ENCODE measurements at places on chromosomes 3 and 15.
A peak's percentile ranks its signal among the peaks of the same experiment; 100 is the strongest.

GRCh38 chr3:123523023-123523412 is 61.8 kb downstream of the HACD2 start:
- DNase-seq = no peak

GRCh38 chr3:69354948-69355347 is 30.9 kb downstream of the FRMD4B start:
- no peak for DNase-seq

GRCh38 chr3:4551794-4552442 is 58.8 kb downstream of the ITPR1 start:
- no peak for DNase-seq

DNA sequence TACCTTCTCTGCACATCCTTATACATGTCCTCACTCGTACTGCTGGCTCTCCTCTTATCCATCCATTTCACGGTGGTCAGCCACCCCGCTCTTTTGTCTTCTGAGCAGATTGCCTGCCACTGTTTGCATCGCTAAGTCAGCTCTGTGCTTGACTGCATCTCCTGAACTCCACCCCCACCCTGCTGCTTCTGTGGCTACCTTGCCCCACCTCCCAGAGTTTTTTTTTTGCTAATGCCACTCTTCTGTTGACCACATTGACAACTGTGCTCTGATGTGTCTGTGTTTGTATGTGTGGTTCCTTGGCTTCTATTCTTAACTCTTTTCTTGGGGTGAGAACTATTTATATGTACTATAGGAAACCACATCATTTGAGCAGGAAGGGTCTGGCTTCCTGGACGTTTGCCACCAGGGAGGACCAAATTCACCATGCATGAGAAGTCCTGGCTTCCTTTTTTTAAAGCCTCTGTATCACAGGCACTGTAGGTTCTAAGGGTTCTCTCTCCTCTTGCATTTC is 12.8 kb upstream of the MTMR10 start:
- peak; percentile 11 for DNase-seq

DNA sequence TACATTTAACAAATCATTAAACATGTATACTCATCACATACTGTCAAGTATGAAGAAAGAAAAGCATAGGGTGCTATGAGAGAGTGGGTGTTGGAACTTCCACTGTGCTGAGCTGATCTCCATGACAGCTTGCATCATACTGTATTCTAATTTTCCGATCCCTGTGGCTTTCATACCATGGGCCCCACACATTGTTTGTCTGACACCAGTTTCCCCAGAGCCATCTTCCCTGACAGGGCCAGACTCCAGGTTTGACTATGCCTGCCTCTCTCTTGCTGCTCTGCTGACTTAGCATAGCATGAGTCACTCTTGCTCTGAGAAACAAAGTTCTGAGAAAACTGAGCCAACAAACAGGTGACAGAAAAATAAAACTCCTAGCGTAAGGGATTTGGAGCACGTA is 37.0 kb upstream of the CASR start:
- DNase-seq = peak; percentile 7

DNA sequence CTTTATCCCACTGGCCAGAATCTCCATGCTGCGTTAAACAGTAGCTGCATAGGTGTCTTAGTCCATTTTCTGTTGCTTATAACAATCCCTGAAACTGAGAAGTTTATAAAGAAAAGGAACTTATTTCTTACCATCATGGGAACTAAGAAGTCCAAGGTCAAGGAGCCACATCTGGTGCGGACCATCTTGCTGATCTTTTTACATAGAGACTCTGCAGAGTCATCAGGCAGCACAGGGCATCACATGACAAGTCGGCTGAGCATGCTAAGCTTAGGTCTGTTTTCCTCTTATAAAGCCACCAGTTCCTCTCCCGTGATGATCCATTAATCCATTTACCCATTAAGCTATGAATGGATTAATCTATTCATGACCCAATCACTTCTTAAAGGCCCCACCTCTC is 22.4 kb upstream of the FAM174B start:
- DNase-seq = no peak

DNA sequence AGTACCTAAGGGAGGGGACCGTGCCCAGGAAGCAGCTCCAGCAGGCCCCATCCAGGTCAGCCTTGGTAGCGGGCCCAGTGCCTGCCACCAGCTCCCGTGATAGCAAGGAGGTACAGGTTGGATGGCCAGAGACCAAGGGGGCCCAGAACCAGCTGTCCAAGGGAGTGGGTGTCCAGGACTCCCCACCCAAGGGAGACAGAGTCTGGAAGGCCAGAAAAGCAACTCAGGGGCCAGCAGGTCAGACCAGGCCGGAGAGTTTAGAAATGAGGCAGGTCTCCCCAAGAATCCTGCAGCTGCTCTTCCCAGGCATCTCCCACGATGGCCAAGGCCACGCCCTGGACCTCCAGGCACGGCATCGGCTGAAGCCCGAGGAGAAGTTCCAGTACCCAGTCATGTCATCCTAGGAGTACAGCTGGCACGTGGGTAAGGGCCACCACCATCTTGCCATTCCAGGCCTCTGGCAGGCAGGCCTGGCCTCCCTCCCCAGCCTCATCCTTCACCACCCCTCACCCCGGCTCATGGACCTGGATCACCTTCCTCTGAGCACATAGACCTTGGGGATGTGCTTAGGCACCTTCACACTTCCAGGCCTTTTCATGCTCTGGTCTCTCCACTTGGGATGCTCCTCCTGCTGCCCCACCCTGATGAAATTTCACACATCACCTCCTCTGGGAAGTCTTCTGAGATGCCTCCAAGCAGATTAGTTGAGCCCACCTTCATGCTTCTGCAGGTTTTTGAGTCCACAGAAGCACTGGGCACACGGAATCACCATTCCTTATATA is 30.5 kb downstream of the DNASE1L3 start:
- no peak for DNase-seq

DNA sequence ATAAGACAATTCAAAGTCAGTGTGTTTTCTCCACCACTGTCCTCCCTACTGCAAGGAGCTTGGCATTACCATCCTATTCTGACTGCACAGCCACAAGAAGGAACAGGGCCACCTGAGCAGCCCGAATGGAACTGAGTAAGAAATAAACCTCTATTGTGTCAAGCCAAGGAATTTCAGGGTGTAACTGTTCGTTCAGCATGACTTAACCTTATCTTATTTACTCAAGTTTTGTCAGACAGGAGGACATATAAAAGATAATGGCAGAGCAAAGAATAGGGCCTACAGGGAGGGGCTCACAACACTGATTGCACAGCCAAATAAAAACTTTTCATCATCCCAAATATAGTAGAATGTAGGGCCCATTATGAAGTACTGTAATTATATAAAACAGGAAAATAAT is 236.1 kb downstream of the NEK10 start:
- DNase-seq = no peak

GRCh38 chr3:45593708-45594601 is 596 bp upstream of the LIMD1 start:
- peak; percentile 62 for DNase-seq

- DNase-seq = no peak
These were observed 8.9 kb downstream of the DZIP3 start for GRCh38 chr3:108598375-108598774.

DNA sequence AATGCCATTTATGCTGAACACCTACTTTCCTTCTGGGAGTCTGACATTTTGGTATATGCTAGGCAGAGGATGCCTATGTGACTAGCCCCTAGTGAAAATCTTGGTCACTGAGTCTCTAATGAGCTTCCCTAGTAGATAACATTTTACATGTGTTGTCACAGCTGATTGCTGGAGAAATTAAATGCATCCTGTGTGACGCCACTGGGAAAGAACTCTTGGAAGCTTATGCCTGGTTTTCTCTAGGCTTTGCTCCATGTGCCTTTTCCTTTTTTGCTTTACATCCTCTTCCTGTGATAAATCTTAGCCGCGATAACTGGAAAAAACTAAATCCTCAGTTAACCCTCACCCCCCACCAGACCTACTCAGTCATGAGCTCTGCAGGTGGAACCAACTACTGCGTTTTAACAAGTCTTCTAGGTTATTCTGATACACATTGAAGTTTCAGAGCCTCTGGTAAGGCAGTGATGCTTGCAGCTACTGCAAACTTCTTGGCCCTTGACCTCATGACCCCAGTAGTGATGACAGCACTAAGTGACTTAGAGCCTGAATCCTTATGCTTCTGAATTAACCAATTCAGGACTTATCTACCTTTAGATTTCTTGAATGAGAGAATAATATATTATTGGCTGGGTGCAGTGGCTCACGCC is 292.4 kb upstream of the SOX14 start:
- no peak for DNase-seq

GRCh38 chr15:47975427-47975826 is 145.4 kb upstream of the SLC24A5 start:
- DNase-seq = no peak

DNA sequence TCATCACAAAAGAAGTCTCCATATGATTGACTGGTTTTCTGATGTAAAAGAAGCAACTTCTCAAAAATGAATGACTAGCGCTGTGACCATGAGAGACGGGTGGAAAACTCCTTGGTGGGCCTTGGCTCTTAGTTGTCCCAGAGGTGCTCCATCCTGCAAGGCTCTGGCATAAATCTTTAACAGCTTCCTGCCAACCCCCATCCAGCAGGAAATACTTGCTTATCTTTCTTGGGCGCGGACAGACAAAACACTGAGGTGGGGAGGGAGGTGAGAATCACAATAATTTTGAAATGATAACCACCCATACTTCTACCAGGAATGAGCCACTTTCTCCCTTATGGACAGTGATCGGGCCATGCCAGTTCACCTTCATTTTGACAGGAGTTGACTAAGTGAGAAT is 128.6 kb downstream of the STT3B start:
- DNase-seq = no peak

- no peak for DNase-seq
These were observed 86.7 kb upstream of the ZBED2 start for GRCh38 chr3:111681661-111682426.

- DNase-seq = no peak
These were observed 11.9 kb downstream of the KCNAB1 start for GRCh38 chr3:156132313-156132712.

DNA sequence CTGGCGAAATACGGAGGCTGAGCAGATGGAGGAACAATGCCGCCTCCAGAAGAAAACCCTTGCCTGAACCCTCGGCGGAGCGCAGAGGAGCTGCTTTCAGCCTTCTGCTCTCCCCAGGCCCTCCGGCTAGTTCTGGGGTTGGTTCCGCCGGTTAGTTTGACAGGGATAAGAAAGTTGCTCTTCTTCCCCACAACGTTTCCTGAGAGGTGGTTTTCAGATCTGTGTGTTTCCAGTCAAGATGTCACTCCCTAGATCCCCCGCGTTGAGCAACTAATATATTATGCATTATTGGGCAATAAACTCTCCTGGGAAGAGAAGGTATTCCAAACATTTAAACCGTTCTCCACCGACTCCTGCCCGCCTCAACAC is 551 bp downstream of the NLGN1 start:
- DNase-seq = no peak

- no peak for DNase-seq
These were observed 3.2 kb downstream of the CHST2 start for GRCh38 chr3:143122608-143123352.

- DNase-seq = no peak
These were observed 113.5 kb downstream of the PLOD2 start for GRCh38 chr3:146047485-146047884.

DNA sequence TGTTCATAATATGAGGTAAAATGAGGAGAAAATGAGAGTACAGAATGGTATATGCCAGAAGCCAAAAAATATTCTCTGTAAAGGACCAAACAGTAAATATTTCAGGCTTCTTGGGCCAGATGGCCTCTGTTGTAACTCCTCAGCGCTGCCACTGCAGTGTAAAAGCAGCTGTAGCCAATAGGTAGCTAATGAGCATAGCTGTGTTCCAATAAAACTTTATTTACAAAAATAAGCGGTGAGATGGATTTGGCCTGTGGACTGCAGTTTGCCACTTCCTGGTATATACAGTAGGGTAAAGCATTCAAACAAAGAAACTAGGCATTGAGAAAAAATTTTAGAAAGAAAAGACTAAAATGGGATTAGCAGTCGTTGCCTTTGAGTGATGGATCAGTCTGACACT is 51.5 kb downstream of the BFSP2 start:
- no peak for DNase-seq

DNA sequence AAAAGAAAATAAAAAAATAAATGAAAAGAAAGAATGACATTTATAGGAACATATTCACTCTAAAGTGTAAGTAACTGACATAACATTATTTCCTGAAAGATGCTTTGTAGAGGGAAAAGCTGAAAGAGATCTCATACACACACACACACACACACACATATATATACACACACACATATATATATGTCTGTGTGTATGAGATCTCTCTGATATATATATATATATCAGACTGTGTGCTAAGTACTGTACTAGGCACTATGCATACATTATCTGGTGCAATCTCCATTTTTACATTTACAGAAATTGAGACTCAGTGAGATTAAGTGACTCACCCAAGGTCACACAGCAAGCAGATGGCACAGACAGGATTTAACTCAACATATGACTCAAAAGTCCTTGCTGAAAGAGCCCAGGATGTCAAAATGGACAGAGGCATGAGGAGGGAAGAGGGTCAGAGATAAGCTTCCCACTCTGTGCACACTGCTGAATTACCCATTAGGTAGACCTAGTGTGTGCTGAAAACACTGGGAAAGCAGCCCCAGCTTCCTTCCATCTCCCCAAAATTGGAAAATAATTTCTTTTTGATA is 15.0 kb downstream of the BHLHE40 start:
- peak; percentile 27 for DNase-seq

GRCh38 chr3:105364128-105364527 is 2.6 kb upstream of the ALCAM start:
- no peak for DNase-seq

DNA sequence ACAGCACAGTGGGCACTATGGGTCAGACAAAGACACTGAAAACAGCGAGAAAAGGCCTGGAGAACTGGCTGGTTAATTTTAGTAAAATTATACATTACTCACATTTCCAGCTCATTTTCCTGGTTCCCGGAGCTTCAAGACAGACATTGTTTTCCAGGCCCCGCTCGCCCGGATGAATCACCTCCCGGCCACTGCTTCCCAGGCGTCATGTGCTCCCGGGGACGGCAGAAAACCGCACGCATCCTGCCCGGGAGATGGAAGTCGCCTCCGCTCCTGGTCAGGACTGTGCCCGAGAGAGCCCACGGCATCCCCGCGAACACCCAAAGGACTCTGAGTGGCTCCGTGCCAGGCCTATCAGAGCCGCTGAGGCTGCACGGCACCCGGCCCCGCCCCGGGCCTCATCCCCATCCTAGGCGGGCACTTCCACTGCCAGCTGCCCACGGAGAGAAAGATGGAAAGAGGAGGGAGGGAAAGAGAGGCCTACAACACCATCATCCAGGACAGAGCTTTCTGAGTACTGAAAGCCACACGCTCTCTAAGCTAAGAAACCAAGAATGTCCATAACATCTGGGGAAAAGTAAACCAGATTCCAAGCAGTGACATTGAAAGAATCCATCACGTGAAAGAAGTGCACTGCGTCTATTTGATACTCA is 75.1 kb downstream of the VGLL4 start:
- DNase-seq = no peak

DNA sequence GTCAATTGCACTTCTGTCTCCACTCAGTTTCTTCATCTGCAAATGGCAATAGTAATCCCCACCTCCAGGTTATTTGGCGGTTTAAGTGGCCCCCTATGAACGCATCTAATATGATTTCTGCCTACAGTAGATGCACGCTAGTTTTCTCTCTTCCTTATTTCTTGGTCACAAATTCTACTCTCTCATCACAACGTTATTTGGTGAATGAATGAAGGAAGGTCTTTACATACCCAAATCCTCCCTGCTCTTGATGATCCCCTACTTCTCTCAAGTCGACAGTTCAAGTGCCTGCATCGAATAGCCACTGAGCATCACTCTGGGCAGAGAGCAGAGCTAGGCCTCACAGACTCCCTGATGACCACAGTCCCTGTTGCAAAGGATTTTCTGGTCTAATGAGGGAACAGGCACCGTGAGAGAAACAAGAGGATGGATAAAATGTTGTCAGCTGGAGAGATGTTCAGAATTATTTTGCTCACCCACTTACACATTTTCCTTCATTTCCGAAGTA is 181.2 kb upstream of the SMAD3 start:
- no peak for DNase-seq

All from CD4-positive, alpha-beta T cell treated with Interleukin-2 at 100 ng/mL for 4 hours (primary cell).